Purkinje cell (primary cell): ENCODE measurements at places on chromosomes 13 and 19. TPM values are rescaled to one million over a fixed set of nuclear protein-coding genes. Genes with fewer than 3 reads are reported as not detected.

AMER2 gene
- 11.0 and 15.7 TPM in 2 replicates for polyA plus RNA-seq

RFPL4A gene
- not detected in 2 replicates for polyA plus RNA-seq

CEACAM16 gene
- polyA plus RNA-seq, result 0.35 TPM in 1 of 2 replicates, not detected in the other

RASAL3 gene
- 1.2 TPM in 1 of 2 replicates, not detected in the other for polyA plus RNA-seq

KLK4 gene
- not detected in 2 replicates for polyA plus RNA-seq

SIGLEC10 gene
- polyA plus RNA-seq, result not detected in 2 replicates

TMEM205 gene
- polyA plus RNA-seq, result 56.6 and 111 TPM in 2 replicates
